NCI-H510A (cell line): ENCODE measurements at places on chromosomes 12 and 14.
A peak's percentile ranks its signal among the peaks of the same experiment; 100 is the strongest.

- DNase-seq, result no peak
Observed at GRCh38 chr14:64875350-64875749, 4.4 kb downstream of the SPTB start.

- DNase-seq, result no peak
Observed at GRCh38 chr14:84432676-84433075, 1097.3 kb upstream of the FLRT2 start.

DNA sequence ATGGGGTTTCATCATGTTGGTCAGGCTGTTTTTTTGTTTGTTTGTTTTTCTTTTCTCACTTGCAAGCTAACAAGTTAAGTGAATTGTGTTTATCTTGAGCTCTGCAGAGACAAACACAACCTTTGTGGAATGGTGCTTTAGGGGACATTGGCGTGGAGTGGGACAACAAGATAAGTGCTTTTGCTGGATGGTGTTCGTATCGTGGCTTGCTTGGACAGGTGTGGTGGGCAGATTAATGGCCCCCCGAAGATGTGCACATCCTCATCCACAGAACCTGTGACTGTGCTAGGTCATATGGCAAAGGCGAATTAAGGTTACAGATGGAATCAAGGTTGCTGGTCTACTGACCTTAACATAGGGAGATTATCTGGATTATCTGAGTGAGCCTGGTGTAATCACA is 7.0 kb downstream of the MLXIP start:
- no peak for DNase-seq

DNA sequence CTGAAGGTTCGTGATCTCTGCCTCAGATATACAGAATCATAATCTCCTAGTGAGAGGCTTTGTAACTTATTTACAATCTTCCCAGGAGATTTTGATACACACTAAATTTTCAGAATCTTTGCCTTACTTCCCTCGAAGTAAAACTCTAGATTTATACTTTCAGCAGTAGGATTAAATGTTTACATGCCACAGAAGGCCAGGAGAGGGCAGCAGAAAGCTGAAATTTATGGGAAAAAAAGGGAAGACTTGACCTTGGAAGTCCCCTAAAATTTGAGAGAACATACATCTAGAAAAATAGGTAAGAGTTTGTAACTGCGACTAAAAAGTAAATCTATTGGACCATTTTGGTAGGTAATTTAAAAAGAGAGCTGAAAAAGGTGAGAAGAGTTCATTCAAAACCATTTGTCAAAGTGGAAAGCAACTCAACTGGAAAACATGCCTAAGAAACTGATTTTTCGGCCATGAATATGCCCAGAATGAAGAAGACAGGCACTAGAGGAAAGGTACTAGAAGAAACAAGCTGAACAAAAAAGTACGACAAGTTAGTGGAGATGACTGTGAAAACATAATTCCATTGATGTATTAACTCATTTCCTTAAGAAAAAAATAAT is 242.0 kb upstream of the MDGA2 start:
- no peak for DNase-seq

DNA sequence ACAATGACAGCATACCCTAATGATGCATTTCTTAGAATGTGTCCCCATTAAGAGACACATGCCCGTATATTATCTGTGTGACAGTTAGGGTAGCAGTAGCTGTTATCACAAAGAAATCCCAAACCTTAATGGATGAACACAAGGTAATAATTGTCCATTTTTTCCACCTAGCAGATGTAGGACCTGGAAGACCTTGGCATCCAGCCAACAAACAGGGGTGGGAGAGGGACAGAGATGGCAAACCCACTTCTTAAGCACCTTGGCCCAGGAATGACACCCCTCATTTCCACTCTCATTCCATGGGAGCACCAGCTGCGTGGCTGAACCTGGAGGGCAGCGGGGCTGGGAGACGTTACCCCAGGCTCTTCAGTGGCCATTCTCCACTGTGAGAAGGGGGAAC is 679.0 kb downstream of the AACS start:
- DNase-seq, result no peak

GRCh38 chr12:75805905-75806304 is 225.7 kb downstream of the PHLDA1 start:
- no peak for DNase-seq

DNA sequence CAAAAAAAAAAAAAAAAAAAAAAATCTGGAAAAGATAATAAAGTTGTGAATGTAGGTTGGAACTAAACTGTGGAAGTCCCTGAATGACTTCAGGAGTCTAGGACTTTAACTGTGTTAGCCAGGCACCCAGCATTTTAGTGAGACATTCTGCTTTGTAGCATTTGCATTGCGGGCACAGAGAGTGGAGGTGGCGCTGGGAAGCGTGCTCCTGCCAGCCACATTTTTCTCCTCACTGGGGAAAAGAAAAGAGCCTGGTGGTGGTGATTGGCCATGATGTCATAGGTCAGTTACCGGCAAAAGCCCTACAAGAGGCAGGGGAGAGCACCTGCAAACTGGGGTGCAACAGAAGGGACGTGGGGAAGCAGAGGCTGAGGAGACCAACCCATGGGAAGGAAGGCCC is 9.7 kb upstream of the GAPDH start:
- DNase-seq, result no peak

- no peak for DNase-seq
Observed at GRCh38 chr12:104243971-104244370, 28.4 kb downstream of the TXNRD1 start.

DNA sequence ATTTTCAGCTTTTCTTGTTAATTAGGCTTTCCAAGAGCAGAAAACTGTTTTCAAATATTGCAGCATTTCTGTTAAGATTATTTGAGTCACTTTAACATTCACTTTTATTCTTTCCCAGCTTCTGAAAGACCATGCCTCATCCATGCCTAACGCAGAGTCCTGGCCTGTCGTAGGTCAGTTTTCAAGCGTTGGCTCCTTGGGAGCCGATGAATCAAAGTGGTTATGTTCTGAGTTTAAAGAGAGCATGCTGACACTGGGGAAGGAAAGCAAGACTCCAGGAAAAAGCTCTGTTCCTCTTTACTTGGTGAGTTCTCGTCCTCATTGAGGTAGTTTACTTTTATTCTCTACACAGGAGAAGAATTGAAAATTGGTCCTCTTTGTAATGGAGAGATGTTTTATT is 33.1 kb downstream of the TDP1 start:
- no peak for DNase-seq

GRCh38 chr14:39868251-39868650 is 436.0 kb upstream of the FBXO33 start:
- DNase-seq, result no peak

- no peak for DNase-seq
Observed at GRCh38 chr14:93082576-93083001, 33.1 kb downstream of the ITPK1 start.

DNA sequence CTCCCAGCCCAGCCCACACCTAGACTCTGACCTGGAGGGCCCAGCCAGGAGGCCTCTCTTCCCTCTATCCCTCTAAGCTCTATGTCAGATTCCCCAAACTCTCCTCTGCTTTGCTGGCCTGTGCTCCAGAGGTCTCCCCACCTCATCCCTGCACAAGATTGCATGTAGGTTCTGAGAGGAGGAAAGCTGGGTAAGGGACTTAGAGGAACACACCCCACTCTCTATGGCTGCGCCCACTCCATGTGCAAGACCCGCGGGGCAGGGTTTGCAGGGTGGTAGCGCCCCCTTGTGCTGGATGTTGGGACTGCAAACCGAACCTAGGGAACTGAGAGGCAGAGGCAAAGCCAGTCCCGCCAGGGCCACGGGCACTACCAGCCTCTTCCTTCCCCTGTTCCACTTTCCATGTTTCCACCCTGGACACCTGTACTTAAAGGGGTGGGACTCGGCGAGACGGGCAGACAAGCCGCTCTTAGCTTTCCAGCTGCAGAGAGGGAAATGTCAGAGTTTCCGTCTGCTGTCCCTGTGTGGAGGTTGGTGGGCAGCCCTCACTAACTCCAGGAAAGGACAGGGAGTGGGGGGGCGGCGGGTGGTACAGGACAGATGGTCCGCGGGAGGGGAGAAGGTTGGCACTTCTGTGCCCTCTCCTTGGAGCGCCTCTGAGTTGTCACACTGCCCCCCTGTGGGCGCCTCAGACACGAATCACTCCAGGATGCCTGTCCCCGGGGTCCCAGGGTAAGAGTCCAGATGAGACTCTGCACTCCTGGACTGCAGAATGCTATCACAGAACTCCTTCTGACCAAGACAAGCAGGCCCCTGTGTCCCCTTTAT is 16.8 kb downstream of the MMP14 start:
- peak; percentile 14 for DNase-seq

DNA sequence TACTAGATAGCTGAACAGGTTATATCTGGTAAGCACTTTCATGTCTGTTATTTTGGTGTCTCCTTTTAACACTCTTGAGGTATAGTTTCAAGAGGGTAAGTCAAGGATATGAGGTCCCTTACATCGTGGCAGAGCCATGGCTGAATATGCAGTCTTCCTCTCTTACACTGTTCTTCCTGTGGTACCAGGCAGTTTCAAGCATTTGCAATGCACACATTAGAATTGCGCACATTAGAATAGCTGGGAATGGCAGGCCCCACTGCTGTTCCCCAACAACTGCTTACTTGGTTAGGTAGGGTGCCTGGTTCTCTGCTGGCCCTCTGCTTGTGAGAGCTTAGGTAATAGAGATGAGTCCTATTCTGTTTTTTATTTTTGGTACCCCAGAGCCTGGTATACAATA is 41.2 kb downstream of the TMTC2 start:
- DNase-seq, result no peak

DNA sequence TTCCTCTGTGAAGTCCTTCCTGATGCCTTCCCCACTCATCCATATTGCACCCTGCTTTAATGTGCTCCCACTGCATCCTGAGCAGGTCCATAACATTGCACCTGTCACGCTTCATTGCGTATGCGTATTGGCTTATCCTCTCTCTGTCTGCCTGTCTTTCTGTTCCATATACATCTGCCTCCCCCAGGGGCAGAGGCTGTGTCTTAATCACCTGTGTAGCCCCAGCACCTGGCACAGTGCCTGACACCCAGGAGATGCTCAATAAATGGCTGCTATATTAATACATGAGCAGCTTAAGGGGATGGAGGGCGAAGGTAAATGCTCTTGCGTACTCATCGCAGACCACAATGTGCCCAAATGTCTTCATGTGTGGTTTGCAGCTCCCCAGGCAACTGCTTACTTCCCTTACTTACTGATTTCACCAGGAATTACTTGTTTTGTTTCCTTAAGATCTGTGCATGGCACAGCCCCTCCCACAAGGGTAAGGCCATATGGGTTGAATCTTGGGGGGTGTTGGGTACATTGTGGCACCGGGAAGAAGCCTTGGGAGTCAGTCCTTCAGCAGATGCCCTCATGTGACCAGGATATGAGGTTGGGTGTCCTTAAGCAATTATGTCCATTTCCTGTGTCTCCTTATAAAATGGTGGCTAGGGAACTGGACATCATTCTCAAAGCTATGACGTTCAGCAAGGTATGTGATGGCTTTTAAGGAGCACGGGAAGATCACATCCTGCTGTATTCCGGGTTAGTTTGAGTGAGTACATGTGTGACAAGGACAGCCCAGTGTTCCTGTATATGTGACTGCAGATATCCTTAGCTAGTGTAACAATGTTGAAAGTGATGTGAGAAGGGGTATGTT is 848 bp upstream of the CPNE6 start:
- no peak for DNase-seq

GRCh38 chr12:42728770-42729534 is 139.4 kb upstream of the PRICKLE1 start:
- DNase-seq, result no peak

GRCh38 chr14:35374263-35374712 is 30.3 kb downstream of the NFKBIA start:
- DNase-seq, result no peak

DNA sequence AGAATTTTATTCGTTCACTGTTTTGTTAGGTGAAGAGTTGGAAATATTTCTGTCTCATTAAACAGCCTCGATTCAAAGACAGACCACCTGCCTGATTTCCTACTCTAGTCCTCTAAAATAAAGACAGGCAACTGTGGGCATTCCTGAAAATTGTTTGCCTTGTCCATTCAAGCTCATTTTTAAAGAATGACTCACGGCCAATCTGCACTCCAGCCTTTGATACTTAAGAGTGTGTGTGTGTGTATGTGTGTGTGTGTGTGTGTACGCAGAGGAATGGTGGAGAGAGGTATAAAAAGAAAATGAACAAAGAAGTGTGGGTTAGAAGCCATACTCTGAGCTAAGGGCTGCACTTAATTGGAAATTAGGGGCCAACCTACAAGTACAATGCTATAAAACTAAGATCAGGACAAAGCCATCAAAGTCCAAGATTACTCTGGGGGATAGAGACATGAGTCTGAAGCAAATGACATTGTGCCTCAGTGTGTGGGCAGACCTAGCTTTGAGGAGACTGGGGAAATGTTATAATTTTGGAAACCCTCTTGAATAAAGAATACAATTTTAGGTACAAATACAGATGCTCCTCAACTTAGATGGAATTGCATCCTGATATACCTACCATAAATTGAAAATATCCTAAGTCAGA is 45.6 kb upstream of the SOCS2 start:
- no peak for DNase-seq

GRCh38 chr12:3420693-3421092 is 70.3 kb upstream of the PRMT8 start:
- DNase-seq, result no peak

DNA sequence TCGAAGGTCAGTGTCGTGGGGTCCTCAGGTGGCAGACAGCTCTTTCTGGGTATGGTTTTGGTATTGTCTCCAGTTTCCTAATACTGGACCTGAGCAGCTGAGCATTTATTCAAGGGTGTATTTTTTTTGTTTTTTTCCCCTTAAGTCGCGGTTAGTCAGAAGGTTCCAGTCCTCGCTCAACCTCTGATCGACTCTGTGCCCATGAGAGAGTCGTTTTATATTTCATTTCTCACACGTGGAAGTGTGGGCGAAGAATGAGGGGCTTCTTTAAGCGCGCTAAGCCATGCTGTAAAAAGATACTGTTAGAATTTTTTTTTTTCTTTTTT is 499 bp downstream of the MIPOL1 start:
- DNase-seq, result no peak

GRCh38 chr14:71309756-71310155 is 402.5 kb downstream of the PCNX1 start:
- no peak for DNase-seq

DNA sequence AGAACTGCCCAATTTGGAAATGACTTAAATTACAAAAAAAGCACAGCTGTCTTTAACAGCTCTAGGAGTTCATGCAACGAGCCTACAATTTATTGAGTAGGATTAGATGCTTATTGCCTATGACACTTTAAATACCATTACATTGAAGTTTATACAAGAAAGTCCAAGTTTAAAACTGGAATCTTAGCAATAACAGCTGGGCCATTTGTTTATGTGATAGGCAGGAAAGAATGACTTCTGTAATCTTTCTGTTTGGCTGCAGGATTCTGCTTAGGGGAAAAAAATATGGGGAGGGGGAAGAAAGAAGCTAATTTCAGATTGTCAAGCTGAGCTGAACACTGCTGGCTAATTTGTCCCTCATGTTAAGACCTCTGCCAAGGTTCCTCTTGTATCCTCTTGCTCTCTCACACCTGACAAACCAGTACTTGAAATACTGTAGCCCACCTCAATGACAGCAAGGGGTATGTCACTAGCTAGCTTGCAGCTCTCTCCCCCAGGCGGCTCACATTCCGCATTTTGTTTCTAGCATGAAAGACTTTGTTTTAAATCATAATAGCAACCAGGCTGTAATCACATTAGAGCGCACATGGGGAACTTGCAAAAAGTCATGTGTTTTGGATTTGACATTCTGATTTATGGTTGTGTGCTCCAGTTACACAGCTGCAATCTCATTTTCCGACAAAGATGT is 384.8 kb downstream of the BMP4 start:
- no peak for DNase-seq

- DNase-seq, result peak; percentile 31
Observed at GRCh38 chr12:76533331-76533730, 26.2 kb downstream of the OSBPL8 start.

- no peak for DNase-seq
Observed at GRCh38 chr12:117702741-117703140, 266.0 kb downstream of the KSR2 start.

- no peak for DNase-seq
Observed at GRCh38 chr12:115511986-115512711, 765.3 kb downstream of the MED13L start.
